ENCODE measurements at places on chromosomes 2 and 18.

DNA sequence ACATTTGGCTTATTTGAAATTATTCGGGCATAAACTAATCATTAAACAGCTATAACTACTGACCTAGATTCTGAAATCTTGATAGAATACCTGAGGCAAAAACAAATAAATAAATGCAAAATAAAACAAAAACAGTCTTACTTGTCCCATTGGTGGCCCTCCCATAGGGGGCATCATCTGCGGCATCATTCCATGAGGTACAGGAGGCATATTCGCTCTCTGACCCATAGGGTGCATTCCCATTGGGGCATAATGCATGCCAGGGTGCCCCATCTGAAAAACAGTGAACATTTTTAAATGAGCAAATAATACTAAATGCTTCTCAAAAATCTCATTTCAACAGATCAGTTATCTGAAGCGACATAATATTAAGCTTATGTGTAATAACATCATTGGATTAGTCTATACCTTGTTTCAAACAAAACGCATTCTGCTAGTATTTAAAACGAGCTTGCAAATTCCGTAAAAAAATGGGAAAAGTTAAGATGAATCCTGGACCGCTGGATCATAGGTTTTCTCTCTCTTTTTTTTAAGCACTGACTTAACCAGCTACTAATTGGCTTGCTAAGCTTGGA lies 1.3 kb downstream of the PRPF40A start:
- DNase-seq, result no peak

DNA sequence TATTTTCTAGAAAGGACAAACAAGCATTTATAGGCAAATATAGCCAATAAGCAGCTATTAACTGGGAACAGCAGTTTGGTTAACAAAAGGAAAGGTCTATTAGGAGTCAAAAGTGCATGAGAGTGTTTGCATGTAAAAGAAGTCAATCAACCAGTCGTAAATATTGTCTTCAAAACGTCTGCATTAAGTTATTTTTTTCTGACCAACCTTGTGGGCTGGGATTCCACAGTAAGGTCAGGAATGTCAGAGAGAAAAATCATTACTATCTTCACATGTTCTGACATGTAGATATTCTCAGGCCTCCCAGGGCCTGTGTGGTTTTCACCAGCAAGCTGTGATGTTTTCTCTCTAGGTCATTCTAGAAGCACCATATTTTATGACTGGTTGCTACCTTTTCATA lies 922.5 kb downstream of the SUCLG1 start:
- DNase-seq, result no peak

DNA sequence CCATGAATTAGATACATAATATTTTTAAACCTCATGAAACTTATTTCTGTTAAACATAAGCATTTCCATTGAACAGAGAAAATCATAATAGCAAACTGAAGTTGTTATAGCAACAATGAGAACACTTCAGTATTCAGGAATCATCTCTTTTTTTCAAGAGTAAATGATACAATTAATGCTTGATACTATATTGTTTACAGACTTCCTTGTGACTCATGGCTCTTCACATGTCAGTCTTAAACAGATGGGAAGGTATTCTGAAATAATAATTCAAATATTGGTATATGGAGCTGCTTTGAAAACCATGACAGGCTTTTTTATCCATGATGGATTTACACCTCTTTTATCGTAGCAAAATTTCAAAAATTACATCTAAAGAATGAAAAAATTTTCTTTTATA lies 226.5 kb upstream of the RBMS1 start:
- no peak for DNase-seq

DNA sequence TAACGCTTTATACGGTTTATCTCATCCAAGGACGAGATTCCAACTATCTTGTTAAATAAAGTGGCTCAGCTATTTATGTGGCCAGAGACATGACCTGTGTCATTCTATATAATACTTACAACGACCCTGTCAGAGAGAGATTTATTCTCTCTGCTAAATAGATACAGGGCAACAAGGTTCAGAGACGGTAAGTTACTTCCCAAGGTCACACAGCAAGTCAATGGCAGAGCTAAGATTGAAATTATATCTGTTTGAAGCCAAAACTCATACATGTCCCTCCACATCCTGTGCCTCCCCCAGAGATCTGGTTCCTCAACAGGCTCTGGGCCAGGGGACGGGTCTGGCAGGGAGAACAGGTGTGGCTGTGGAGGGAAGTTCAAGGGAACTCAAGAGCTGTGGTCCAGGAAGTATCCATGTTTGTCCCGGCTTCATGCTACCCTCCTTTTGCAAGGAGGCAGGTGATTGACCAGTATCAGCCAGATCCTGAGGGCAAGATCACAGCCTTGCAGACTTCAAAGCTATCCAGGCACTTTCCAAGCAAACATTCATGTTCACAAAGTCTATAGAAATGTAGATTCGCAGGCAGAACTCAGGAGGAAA lies 99.8 kb downstream of the CAPN13 start:
- no peak for DNase-seq

All from naive thymus-derived CD4-positive, alpha-beta T cell (primary cell).